T-helper 1 cell (primary cell): ENCODE measurements at places on chromosomes 4 and X.

DNA sequence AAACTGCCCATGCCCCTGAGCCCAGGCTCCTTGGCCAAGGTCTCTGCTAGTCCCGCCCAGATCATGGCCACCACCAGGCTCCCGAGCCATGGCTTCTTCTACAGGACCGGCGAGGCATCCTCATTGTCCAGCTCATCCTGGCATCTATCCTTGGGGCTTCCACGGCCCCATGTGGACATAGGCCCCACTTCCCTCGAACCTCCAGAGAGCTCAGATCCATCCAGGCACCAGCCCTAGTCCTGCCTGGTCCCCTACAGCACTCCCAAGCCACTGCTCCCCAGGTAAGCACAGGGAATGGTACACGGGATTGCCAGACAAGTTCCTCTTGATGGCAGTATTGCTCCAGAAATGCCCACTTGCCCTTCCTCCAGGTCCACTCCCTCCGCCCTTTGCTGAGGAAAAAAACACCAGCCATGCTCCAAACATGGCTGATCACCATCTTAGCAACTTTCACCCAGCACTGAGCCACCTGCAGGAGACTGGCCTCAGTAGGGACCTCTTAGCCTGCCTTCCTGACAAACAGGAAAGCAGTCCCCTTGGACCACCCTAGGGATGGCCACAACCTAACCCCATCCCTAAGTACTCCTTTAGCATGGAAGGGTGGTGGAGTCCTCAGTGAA is 272.1 kb upstream of the AGTR2 start:
- DNase-seq = no peak

- DNase-seq = no peak
Measured at GRCh38 chrX:107726816-107727534, 48.6 kb downstream of the TSC22D3 start.

DNA sequence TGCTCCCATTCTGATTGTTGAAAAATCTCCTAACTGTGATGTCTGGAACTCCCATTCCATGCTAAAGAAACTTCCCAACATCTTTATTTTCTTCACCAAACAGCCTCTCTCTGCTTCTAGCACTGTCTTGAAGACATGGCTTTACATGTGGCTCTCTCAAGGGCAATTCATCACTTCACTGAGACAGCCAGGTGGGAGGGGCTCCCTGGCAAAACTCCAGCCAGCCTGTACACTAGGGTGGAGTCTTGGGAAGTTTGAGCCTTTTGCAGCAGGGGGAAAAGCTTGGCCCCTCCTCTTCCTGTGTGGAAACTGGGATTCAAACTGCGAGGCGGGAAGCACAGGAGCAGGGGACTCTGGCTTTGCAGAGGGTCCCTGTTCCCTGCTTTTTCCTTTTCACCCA is 130.5 kb upstream of the TTC29 start:
- no peak for DNase-seq

GRCh38 chr4:7201420-7202305 is 9.3 kb downstream of the SORCS2 start:
- DNase-seq = no peak

DNA sequence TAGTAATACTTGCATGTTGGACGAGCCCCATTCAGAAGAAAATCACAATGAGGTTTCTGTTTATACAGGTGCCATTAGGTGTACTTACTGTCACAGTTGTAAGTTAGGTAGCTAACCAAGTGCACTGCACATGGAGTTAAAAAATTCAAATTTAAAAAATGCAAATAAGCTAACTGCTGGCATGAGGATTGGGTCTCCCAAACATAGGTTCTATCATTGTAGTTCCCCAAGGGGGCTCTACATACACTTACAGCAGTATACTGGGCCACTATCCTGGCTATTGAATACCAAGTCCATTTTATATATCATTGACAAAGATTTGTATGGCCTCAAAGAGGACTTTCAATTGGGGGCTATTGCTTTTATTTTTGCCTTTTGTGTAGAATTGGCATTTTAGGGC is 153.4 kb downstream of the FMR1NB start:
- DNase-seq = no peak

- no peak for DNase-seq
Measured at GRCh38 chr4:40212674-40213527, 16.1 kb downstream of the RHOH start.
